ENCODE measurements at places on chromosomes 12 and 14.

DNA sequence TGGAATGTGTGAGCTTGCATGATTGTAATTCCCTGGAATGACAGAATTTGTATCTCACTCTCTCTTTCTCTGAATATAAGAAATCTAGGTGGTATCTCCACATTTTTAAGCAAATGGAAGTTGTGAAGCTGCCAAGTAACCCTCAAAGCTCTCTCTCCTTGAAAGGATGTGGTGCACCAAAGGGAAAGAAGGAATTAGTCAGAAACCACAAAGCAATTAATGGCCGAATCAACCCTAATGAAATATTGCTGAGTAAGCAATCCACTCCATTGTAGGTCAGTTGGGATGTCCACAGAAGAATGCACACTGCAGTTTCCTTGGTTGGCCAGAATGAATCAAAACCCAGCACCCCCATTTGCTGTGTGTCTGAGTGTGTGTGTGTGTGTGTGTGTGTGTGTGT lies 153.5 kb downstream of the KCNA5 start:
- DNase-seq, result no peak

DNA sequence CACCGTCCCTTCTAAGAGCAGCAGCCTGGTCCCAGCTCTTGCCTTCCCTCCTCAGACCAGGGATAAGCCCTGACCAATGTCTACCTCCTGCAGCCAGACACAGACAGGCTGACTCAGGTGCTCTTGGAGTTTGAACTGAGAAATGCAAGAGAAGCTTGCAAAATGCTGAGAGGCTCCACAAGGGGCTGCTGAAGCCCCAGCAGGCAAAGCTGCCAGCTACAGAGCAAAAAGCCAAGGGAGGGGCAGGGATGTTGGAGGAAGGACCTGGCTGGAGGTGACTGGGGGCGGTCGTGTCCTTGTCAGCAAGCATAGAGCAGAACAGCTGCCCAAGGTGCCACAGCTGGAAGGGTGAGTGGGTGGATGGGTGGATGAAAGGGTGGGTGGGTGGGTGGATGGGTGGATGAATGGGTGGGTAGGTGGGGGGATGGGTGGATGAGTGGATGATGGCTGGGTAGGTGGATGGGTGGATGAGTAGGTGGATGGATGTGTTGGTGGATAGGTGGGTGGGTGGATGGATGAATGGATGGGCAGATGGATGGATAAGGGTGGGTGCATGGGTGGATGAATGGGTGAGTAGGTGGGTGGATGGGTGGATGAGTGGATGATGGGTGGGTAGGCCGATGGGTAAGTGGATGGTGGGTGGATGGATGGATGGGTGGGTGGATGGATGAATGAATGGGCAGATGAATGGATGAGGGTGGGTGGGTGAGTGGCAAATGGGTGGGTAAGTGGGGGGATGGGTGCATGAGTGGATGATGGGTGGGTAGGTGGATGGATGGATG lies 4.0 kb upstream of the INF2 start:
- DNase-seq, result no peak

GRCh38 chr14:70020352-70021170 lies 141.3 kb downstream of the SMOC1 start:
- no peak for DNase-seq

DNA sequence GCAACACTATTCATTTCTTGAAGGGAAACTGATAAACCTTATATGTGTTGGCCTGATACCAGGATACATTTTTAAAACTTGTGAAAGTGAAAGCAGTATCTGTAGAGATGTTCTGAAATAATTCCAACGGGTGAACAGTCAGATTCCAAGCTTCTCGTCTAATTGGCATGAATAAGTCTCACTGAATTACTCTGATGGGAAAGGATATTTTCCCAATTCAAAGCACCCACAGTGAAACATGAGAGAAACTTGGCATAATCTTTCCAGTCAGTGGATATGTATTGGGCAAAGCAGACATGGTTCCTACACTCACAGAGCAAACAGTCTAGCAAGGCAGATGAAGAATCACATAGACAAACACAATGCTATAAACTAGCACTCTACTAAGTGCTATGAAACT lies 413.1 kb downstream of the MED13L start:
- no peak for DNase-seq

Measured in activated CD4-positive, CD25-positive, alpha-beta regulatory T cell (primary cell).